GM12891 (cell line): ENCODE measurements at places on chromosomes 5 and 9.

GRCh38 chr5:123438244-123438643 lies 15.0 kb upstream of the CEP120 start:
- DNase-seq, result no peak

DNA sequence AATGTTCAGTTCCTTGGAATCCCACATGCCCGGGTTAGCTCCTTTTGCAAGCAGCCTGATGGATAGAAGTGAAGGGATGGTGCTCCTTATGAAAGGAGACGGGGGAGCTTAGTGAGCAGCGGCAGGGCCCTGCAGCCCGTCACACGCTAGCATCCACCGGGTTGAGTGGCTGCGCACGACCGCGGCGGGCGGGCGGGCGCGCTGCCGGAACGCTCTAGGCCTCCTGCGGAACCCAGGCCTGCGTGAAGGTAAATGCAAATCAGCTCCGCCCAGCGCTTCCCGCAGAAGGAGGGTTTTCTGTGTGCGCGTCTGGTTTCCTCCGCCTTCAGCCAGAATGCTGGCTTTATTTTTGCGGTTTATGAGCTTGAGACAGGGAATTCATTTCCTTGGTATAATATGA lies 19.8 kb downstream of the IL12B start:
- no peak for DNase-seq

- DNase-seq, result no peak
Measured at GRCh38 chr5:169229342-169229892, 71.5 kb downstream of the SLIT3 start.

- DNase-seq, result no peak
Measured at GRCh38 chr9:34556949-34557348, 32.6 kb downstream of the CNTFR start.

- DNase-seq, result no peak
Measured at GRCh38 chr5:96876292-96876850, at the start of gene ERAP2. Gene ERAP2 (plus strand): TSS chr5:96876500. CDS start chr5:96879686, 3,186 bp downstream.

GRCh38 chr5:170290498-170290897 lies 7.1 kb downstream of the LCP2 start:
- no peak for DNase-seq

DNA sequence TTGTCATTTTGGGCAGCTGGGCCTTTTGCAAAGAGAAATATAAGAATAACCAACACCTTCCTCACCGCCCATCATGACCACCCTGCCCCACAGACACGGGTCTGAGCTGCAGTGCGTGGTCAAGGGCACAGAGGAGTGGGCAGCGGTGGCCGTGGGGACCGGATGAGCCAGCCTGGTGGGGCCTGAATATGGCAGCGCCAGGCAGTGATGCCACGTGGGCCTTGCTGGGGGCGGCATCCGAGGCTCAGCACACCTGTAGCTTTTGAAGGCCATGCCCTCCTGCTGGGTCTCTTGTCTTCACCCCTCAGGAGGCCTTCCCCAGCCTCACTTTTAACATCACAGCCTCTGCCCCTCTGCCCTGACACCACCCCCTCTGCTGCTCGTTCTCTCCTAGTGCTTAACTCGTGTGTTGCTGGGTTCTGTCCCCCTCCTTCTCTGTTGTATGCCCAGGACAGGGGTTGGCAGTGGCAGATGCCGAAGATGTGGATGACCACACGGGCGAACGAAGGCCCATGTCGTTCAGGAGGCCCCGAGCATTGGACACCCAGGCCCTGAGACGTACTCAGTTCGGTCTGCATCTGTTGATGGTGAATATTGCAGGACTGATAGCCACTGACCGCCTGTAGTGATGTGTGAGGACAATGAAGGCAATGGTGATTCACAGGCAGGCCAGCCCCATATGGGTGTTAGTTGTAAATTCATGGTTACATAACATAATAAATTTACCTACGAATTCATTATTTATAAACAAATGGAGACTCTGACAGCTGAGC lies 46.0 kb downstream of the AHRR start:
- DNase-seq, result no peak

GRCh38 chr9:121353241-121354061 lies 16.6 kb downstream of the STOM start:
- no peak for DNase-seq

DNA sequence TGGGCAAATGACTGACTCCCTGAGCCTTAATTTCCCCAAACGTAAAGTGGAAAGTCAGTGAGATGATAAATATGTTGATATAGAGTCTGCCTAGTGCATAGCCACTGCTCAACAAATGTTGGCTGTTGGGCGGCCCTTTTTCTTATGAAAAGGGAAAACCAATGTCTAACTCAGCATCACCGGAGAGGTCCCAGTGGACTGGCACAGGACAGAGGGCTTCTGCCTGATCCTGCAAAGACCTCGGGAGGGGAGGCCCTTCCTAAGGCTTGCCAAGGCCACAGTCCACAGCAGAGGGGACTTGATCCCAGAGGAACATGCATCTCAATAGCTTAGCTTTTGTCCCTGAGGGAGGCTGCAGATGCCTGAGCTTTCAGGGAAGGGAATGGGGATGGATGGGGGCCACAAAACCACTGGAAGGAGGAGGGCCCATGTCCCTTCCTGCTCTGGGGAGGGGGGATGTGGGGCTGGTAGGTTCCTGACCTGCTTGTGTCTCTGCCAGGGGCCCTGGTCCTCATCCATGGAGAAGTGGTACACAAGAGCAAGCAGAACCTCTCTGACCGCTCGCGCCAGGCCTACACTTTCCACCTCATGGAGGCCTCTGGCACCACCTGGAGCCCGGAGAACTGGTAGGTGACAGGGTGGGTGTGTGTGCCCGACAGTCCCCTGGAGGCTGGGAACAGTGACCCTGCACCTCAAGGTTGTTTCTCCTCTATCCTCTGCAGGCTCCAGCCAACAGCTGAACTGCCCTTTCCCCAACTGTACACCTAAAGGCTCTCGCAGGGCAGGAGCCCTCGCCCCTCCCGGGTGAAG lies 6.3 kb downstream of the DOLK start:
- DNase-seq, result no peak

- no peak for DNase-seq
Measured at GRCh38 chr9:13896047-13896446, 417.9 kb downstream of the NFIB start.

DNA sequence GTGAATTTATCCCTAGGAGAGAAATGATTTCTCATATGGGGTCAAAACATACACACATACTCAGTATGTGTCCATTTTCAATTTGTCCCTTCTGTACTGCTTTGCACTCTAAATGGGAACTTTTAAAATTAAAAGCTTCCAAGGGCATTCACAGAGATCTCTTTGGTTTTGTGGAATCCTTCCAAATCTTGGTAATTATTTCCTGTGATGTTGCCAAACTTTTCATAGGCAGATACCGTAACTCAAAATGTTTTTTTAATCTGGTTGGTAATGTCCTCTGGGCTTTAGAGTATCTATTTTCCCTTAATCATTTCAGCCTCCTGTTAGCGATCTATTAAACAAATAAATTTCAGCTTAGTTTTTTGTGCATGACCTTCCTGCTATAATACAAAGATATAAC lies 282.4 kb downstream of the ARHGEF28 start:
- DNase-seq, result no peak

DNA sequence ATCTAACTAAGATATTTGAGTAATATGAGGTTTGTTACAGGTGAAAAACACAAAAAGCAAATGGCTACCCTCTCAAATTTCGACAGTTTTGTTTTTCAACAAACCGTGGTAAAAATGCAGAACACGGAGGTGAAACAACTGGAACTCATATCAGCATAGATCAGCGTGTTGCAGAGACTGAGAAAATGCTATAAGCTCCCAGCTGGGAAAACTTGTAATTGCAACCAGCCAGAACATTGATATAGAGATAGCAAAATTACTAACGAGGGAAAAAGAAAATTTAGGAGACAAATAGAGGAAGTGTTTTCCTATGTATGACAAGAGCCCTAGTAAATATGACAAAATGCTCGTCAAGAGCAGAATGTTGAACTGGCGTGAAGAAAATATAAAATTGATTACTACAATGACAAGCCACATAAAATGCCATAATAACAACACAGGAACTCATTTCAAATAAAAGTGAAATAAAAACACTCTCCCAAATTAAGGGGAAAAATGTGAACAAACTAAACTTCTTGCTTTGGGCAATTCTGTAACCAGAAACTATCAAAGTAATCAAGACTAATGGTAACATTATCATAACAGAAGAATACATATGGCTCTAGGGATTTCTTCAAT lies 1989.8 kb downstream of the EFNA5 start:
- DNase-seq, result no peak

GRCh38 chr5:55146543-55147151 lies 13.3 kb upstream of the GPX8 start:
- DNase-seq, result peak; percentile 16

DNA sequence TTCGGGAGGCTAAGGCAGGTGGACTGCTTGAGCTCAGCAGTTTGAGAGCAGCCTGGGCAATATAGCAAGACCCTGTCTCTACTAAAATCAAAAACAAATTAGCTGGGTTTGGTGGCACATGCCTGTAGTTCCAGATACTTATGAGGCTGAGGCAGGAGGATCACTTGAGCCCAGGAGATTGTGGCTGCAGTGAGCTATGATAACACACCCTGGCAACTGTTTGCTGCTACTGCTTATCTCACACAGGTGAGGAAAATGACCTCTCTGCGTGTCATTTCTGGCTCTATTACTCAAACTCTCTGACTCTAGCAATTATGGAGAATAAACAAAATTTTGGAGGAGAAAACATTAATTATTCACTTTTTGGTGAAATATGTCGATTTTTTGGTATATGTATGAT lies 45.3 kb upstream of the TMC1 start:
- DNase-seq, result no peak

DNA sequence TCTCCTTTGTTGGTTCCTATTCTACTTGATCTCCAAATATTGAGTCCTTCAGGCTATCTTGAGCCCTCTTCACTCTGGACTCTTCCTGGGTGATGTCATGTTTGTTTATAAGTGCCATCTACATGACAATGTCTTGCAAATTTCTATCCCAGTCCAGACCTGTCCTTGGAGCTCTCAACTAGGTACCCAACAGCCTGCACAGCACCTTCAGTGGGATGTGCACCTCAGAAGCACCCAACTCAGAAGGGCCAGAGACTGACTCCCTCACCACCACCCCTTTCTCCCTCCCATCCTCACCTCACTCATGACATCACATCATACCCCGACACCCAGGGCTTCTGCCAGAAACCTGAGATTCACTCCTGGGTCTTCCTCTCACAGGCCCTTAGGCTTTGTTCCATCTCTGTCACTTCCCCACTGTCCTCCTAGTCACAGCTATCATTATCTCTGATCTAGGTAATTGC lies 14.4 kb downstream of the TXN start:
- DNase-seq, result no peak

- DNase-seq, result no peak
Measured at GRCh38 chr5:3364941-3365340, 230.7 kb upstream of the IRX1 start.

GRCh38 chr9:96874947-96875460 lies 20.7 kb upstream of the ZNF782 start:
- DNase-seq, result no peak

DNA sequence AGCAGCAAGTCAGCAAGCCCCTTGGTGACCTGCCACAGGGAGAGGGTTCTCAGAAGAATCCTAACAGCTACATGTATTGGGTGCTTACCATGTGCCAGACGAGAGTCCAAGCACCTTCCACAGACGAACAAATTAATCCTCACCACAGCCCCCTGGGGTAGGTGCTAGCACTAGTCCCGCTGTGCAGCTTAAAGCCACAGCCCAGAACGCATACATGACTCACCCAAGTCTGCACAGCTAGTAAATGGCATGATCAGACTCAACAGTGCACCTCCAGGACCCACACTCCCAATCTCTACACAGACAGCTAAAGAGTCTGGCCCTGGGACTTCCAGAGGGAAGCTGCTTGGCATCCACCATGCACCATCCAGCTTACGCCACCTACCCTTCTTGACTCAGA lies 111.5 kb downstream of the PAX5 start:
- no peak for DNase-seq

GRCh38 chr5:115480271-115480670 lies 64.3 kb downstream of the FEM1C start:
- no peak for DNase-seq

GRCh38 chr5:14215901-14216300 lies 72.8 kb downstream of the TRIO start:
- DNase-seq, result no peak

- no peak for DNase-seq
Measured at GRCh38 chr5:145803112-145804004, 31.8 kb downstream of the PRELID2 start.

- DNase-seq, result no peak
Measured at GRCh38 chr9:81814794-81815464, 113.3 kb upstream of the SPATA31D4 start.

- no peak for DNase-seq
Measured at GRCh38 chr5:177233206-177233605, 70.3 kb downstream of the RAB24 start.

GRCh38 chr9:133919253-133920115 lies 72.6 kb downstream of the VAV2 start:
- DNase-seq, result no peak

DNA sequence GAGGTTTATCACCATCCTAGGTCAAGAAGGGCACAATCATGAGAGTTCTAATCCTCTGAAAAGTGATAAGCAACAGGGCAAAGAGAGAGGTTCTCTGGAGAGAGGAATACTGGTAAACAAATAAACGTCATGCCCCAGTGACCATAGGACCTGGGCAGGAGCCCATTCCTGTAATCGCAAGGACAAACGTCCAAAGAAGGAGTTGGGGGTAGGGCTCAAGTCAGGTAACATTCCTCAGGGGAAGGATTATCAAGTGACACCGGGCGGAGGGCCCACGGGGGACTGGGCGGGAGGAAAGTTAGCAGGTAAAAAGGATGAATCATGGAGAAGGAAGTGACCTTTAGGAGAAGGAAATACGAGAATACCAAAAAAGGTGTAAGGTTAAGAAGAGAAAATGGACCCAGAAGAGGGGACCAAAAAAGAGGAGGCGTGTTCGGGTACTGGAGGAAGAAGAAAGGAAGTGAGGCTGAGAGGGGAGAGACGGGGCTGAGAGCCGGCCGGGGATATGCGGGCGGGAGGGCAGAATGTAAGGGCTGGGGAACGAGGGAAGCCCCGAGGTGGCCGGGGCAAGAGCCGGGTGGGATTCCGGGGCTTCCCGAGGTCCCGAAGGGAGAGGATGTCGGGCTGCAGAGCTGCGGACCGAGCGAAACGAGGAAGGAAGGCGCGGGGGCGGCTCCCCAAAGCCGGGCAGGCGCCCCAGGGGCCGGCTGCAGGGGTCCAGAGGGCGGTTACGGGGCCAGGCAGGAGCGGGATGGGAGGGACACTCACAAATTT lies 583 bp downstream of the DIAPH1 start:
- no peak for DNase-seq
